ENCODE measurements at places on chromosomes 2 and 18.
A peak's percentile ranks its signal among the peaks of the same experiment; 100 is the strongest.

GRCh38 chr2:230505162-230505561, 89.2 kb downstream of the SP100 start:
- no peak for DNase-seq

DNA sequence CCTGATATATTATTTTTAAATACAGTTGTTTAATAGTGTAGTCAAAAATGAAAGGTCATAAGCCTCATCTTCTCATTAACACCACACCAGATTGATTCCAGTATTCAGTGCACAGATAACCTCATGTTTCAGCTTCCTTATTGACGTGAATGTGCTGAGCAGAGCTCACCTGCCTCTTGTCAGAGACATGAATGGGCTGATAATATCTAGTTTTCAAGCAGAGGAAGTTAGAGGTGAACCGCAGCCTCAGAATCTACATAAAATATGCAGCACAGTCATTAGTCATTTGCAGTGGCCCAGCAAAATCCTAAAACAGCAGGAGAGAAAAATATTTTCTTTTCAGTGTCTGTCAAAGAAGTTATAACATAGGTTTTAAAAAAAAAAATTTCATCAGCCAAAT, 216.2 kb downstream of the GBX2 start:
- DNase-seq, result peak; percentile 31

GRCh38 chr2:57733956-57734355, 312.6 kb upstream of the VRK2 start:
- DNase-seq, result no peak

DNA sequence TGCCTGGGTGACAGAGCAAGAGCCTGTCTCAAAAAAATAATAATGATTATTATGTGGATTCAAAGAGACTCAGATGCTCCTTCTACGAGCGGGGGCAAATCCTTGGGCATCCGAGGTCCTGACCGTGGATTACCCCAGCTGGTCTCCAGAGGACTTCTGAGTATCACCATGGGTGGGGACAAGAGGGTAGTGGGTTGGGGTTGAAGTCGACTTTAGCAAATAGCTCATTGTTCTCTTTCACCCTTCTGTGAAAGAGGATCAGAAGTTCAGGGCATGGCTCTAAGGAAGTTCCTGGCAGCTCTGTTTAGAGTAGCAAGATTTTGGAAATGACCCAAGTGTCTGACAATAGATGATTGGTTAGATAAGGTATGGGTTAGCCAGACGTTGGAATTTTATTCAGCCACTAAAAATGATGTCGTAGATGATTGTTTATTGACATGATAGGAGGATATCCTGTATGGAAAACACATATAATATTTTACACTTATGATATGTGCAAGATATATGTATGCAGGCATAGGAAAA, 59.0 kb upstream of the SPRED2 start:
- no peak for DNase-seq

DNA sequence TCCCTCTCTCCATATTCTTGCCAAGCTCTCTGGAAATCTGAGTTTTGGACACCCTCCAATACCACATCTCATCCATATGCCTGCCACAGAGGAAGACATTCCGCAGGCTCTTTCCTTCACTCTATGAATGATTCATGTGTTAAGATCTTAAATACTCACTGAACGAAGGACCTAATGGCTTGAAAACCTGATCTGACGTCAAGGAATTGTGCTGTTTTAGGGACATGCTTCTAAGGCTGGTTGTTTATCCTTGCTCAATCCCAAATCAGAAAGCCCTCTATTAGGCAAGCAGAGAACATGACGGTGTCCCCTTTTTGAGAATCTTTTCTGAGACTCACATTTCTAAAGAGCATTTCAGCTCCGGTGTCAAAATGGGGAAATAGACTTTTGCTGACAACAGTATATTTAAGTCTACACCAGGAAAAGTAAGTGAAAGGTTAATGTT, 83.7 kb upstream of the GALNT5 start:
- DNase-seq, result no peak

DNA sequence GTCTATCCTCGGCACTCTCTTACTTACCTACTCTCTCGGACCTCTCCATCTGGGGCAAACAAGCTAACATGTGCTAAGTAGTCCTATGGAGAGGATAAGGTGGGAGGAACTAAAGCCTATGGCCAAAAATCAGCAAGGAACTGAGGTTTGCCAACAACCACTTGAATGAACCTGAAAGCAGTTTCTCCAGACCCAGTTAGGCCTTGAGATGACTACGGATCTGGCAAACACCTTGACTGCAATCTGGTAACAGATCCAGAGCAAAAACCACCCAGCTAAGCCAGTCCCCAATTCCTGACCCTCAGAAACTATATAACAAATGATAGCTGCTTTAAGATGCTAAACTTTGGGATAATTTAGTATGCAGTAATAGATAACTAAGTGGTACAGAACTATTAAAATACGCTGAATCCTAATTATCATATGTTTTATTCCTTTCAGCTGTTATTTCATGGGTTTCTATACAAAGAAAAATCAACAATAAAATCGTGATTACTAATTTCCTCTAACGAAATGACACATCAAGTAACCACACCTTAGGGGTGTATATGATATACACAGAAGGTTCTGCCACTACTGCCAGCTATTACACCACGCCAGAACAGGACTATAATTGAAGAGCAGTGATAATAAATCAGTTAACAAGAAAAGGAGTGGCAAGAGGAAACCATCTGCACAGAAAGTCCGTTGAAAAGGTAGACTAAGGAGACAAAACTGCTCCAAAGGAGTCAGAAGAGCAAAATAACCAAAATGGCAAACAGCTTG, 3.2 kb downstream of the FARSB start:
- DNase-seq, result no peak

- no peak for DNase-seq
Measured at GRCh38 chr2:161761160-161761559, 136.9 kb downstream of the SLC4A10 start.

GRCh38 chr2:196131949-196132925, 39.1 kb downstream of the STK17B start:
- no peak for DNase-seq

Measured in activated T-helper 1 cell treated with anti-CD3 and anti-CD28 coated beads, Interleukin-12 subunit alpha, Interleukin-12 subunit beta, Interleukin-2, Interleukin-4 antibody, amounts not matched to agents 30 ng/mL and 10 ng/mL and 1 ng/mL, durations not matched to agents 14 hours and 24 hours and 36 hours (primary cell).